ENCODE measurements at places on chromosomes 1 and 21.

DNA sequence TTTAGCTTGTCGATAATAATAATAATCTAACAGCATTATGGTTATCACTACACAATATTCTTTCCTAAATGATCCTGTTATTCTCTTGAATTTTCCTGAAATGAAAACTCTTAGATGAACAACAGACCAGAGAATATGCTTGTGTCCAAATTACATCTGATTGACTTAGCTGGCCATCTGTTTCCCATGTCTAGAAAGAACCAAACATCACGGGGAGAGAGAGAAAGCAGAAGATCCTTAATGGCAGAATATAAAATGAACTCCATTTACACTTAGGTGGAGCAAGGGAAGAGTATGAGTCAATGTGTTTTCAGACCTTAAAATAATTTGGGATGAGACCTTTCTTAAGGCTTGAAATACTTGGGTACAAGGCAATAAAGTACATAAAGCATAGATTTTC lies 162.2 kb downstream of the DSCAM start:
- no peak for DNase-seq

DNA sequence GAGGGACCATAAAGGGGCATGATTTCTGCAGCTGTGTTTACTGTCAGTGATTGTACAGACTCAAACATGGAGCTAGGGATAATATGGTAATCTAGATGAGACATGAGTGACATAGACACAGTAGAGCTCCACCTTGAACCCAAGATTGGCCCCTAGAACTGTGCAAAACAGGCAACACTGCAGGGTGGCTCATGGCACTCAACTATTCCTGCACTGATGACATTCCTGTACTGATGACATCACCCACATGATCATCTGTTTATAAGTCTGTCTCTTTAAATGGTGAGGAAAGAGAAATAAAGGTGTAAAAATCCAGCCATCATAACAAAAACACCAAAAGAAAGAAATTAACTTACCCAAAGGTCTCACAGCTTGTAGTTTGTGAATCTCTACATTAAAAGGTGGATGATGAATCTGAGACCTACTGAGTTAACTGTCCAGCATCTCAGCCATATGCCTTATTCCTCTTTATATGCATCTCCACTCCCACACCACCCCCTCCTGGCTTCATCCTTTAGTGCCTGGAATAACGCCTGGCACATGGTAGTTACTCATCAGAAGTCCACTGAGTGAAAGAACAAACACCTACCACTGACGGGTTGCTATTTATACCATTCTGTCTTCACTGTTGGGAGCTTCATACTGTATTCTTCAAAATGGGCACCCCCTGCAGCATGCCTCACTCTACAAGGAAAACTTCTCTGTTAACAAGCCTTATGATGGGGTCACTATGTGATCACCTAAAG lies at the start of gene LRRC53:
LRRC53 (minus strand) TSS at position 442 of the 746 bp plus-strand sequence. CDS start 29,262 bp downstream, outside the sequence.
- no peak for DNase-seq

GRCh38 chr1:116738673-116739370 lies 15.4 kb upstream of the CD2 start:
- DNase-seq, result no peak

- DNase-seq, result no peak
Measured at GRCh38 chr1:27872802-27873551, 633 bp downstream of the THEMIS2 start.

GRCh38 chr1:114861384-114861783 lies 6.7 kb downstream of the SYCP1 start:
- no peak for DNase-seq

DNA sequence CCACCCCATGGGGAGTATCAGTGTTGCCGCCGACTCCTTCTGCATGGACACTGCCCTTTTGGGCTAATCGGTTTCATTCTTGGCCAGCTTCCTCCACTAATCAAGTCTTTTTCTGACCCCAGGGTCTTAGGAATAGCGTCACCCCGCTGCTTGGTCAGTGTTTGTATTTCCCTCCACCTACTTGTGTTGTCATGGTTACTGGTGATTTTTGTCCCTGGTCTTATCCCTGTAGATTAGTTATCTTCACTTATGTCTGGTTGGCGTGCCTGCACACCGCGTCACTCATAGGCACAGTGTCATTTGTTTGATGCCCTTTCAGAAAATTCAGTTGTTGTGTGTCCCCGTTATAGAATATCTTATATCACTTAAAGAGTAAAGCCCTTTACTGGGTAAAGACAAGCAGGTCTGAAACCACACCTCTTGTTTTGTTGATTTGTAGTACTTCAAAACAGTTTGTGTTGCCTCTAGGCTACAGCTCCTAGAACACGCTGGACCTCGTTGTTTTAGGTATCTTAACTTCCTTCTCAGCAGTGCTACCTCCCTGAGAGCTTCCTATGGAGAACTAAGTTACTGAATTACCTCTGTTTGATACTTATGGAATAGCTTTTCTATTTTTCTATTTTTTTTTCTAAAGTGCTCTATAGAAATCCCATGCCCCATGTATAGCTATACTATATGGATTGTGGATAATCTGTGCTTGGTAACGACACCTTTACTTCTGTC lies 868 bp downstream of the PPP1R12B start:
- DNase-seq, result peak; percentile 42

DNA sequence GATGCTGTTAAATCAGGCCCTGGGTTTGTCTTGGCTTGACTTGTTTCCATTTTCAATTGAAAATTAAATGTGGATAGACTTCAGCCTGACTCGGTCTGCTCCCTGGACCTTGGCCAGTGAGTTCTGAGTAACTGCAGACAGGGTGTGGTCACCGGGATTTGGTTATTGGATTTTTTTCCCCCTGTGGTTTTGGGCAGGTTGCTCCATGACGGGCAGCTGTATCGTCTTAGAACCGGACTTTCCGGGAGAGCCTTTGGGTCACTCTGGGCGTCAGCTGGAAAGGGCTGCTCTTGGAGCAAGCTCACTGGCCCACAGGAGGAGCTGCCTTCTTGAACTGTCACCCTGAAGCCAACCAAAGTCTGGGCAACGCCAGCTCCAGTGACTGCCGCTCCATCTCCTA lies 75.0 kb downstream of the CLIC6 start:
- peak; percentile 15 for DNase-seq

GRCh38 chr1:162578071-162578700 lies 16.7 kb downstream of the UAP1 start:
- no peak for DNase-seq

DNA sequence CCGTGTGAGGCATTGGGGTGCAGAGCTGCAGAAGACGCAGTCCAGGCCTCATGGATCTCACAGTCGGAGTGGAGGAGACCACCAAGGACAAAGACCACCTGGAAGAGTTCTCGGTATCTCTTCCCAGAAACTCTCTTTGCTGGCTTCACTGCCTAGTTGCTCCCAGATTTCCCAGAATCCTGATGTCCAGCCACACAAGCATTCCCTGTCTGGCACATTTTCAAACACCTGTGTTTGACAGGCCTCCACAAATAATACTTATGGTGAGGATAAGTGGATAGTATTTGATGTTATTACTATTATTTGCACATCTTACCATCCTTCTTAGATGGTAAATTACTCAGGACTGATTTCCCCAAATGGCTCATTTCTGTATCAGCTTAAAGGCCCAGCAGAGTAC lies 27.7 kb upstream of the KANK4 start:
- no peak for DNase-seq

DNA sequence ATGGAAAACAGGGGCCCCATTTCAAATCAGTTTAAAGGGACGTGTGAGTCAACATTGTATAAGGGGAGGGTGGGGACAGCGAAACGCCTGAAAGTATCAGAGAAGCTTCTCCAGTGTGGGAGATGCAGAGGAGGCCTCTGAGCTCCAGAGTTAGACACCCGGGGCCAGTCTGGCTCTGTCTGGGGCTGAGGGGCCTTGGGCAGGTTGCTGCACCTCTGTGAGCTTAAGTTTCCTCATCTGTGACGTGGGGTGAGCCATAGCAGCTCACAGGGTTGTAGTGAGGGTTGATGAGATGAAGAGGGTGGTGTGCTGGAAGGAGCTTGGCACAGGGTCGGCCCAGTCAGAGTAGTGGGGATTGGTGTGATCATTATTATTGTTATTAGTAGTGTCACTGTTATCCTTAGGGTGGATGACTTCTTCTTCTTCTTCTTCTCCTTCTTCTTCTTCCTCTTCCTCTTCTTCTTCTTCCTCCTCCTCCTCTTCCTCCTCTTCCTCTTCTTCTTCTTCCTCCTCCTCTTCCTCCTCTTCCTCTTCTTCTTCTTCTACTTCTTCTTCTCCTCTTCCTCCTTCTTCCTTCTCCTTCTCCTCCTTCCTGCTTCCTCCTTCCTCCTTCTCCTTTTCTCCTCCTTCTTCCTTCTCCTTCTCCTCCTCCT lies 282.0 kb downstream of the PTPRU start:
- no peak for DNase-seq

- DNase-seq, result no peak
Measured at GRCh38 chr21:39675993-39676661, 63.4 kb downstream of the B3GALT5 start.

DNA sequence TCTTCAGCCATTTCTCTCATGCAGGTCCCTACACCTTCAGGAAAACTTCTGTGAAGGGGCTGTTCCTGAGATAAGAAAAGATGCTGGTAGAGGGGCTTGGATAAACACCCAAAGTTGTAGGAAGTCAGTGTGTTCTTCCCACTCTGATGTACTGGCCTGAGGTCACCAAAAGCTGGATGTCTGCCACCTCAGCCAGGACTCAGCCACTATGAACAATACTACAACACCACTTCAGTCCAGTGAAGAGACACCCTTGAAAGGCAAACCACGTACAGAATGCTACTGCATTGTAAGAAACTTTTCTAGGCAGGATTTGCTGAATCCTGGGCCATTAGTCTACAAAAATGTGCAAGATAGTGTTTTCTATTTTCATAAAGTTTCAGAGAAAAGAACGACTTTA lies 2.4 kb downstream of the PTPN14 start:
- no peak for DNase-seq

DNA sequence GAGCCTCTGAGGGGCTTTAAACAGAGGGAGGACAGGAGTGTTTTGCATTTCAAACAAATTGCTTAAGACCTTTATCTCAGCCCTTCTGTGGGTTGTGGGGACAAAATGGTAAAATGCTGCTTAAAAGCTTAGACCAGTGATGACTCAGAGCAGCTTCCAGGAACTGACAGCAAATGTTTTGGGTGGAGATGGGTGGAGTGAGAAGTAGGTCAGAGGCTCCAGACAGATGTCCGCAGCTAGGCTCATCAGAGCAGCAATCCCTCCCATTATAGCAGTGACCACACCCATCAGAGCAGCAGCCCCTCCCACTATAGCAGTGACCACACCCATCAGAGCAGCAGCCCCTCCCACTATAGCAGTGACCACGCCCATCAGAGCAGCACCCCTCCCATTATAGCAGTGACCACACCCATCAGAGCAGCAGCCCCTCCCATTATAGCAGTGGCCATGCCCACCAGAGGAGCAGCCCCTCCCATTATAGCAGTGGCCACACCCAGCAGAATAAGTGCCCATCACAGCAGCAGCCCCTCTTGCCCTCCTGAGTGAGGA lies 532.2 kb downstream of the MATN1 start:
- peak; percentile 10 for DNase-seq

GRCh38 chr1:21362096-21362495 lies 71.8 kb upstream of the ECE1 start:
- DNase-seq, result no peak

- DNase-seq, result no peak
Measured at GRCh38 chr1:32818804-32819541, 1.5 kb downstream of the S100PBP start.

DNA sequence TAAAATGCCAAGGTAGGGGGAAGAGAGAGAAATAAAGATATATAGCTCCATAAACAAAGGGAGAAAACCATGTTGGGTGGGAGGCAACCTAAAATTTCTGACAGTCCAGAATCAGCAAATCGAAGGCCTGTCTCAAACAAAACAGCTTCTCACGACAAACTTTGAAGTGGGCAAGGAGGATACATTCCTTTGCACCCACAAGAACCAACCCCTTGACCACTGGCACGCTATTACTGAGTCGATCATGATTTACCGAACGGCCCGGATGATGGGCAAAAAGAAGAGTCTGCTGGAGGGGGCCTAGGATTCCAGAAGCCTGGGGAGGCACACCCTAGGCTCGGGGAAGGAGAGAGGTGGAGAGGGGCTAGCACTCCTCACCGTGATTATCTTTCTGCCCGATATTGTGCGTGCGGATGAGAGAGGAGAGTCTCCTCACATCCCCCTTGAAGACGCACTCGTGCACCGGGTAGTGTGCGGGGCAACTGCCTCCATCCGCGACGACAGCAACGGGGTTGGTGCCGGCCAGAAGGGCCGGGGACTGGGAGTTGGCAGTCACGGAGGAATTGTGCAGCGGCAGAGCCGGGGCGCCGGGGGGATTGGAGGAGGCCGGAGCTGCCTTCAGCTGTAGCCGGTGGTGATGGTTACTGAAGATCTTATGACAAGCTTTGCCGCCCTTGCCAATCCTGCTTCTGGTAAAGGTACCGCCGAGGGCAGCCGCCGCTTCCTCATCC lies 756 bp downstream of the ANKRD13C start:
- DNase-seq, result peak; percentile 33

- DNase-seq, result no peak
Measured at GRCh38 chr1:10979483-10979920, 33.0 kb upstream of the TARDBP start.

GRCh38 chr1:206723805-206724472 lies 39.2 kb downstream of the MAPKAPK2 start:
- no peak for DNase-seq

- DNase-seq, result no peak
Measured at GRCh38 chr1:205214756-205215155, 3.3 kb upstream of the DSTYK start.

Measured in amniotic stem cell (primary cell).